ELR (cell line): ENCODE measurements at places on chromosomes 3 and 15.

DNA sequence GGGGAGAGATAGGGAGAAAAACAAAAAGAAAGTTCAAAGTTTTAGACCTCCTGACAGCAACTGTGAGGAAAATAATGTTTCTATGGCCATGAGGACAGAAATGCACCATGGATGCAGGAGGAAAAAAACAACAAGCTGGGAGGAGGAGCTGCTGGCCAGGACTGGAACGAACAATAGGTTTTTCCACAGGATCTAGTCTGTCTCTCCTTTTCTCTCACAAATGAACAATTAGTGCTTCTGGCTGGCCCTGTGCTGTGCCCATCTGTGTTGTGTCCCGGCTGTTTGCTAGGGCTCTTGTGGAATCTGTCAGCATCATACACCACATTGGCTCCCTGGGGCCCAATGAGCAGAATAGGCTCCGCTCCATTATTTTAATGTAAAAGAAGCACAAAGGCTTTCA lies 15.2 kb downstream of the GK5 start:
- no peak for DNase-seq

DNA sequence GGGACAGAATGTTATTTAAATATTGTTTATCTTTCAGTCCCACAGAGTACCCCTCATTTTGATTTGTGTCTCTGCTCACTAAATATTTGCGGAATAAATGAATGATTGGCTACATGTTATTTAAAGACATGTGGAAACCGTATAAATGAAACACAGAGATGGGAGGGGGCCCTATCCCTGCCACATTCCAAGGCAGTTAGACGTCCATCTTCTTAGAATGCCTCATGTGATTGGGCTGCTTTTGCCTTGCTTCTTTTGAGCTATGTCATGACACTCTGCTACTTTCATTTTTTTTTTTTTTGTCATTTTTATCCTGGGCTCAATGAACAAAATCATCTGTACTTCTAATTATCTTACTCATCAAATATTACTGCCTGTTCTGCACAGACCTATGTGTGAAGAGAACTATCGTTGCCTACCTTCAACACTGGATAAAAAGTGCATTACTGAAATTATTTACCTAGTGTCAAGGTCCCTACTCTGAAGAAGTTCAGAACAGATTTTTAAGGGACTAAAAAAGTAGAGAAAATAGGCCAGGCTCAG lies 83.9 kb upstream of the FAM98B start:
- DNase-seq: no peak

GRCh38 chr3:171873580-171873979 lies 30.4 kb downstream of the TMEM212 start:
- peak; percentile 89 for DNase-seq

- DNase-seq: no peak
Measured at GRCh38 chr3:31440878-31441277, 91.8 kb upstream of the STT3B start.

- peak; percentile 58 for DNase-seq
Measured at GRCh38 chr3:131591394-131592014, 88.7 kb upstream of the MRPL3 start.

- DNase-seq: no peak
Measured at GRCh38 chr3:50241163-50241562, 5.2 kb downstream of the GNAI2 start.

- no peak for DNase-seq
Measured at GRCh38 chr3:137687181-137687879, 76.8 kb upstream of the SOX14 start.

GRCh38 chr3:114115143-114115542 lies 58.6 kb downstream of the QTRT2 start:
- no peak for DNase-seq

- DNase-seq: no peak
Measured at GRCh38 chr15:45794712-45795439, 160.0 kb downstream of the SQOR start.

GRCh38 chr3:124461838-124462632 lies 268.2 kb upstream of the UMPS start:
- DNase-seq: no peak

DNA sequence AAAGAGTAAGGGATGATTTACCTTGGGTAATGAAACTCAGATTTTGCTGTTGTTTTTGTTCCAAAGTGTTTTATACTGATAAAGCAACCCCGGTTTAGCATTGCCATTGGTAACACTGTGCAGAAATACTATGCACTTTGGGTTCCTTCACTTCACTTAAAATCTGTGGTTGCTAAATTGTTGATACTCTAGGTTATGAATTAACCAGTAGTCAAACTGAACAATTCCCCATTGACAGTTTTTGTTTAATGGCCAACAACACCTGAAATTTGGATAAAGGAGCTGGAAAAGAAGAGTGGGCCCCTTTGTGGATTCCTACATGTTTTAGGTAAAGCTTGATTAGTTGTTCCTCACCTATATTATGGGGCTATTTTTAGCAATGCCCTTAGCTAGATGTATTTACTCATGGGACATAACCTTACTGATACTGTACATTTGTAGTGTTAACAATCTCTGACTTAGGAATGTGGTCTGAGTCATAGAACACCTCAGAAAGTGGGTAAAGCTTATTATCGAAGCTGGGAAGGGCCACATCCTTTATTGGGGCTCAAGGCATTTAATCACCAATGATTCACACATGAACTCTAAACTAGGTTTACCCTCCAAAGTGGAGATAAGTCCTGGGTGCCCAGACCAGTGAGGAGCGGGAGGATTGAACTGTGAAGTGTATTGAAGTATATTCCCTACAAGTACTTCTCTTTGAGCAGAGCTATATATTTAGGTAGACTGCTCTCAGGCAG lies 29.5 kb upstream of the THRB start:
- peak; percentile 60 for DNase-seq

DNA sequence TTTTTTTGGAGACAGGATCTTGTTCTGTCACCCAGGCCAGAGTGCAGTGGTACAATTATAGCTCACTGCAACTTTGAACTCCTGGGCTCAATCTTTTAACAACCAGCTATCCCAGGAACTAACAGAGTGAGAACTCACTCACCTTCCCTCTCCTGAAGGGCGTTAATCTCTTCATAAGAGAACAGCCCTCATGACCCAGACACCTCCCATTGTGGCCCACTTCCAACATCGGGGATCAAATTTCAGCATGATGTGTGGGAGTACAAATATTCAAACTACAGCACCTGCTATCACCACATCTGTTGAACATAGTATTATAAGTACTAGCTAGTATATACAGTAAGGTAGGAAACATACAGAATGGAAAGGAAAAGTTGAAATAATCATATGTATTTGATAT lies 132.5 kb downstream of the DOCK3 start:
- no peak for DNase-seq

GRCh38 chr3:88000853-88001252 lies 58.0 kb downstream of the CGGBP1 start:
- DNase-seq: no peak

DNA sequence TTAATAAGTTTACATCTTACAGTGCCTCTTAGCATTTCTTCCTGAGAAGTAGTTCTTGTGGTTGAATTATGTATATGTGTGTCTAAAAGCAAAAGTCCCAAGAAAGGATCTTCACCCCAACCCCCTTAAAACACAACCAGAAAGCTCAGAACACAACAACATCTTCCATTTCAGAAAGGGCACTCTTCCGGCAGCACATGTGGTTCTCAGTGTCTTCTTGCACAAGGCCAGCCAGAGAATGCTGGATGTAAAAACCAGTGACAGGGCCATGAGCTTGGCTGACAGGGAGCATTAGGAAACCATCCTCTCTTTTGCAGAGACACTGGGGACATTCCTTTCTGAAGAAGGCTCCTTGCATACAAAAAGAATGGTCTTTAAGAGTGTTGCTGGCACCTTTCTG lies 45.0 kb downstream of the EEFSEC start:
- no peak for DNase-seq

GRCh38 chr3:112464264-112464663 lies 35.0 kb downstream of the BTLA start:
- DNase-seq: no peak

- DNase-seq: no peak
Measured at GRCh38 chr3:20914310-20914709, 728.3 kb upstream of the SGO1 start.

DNA sequence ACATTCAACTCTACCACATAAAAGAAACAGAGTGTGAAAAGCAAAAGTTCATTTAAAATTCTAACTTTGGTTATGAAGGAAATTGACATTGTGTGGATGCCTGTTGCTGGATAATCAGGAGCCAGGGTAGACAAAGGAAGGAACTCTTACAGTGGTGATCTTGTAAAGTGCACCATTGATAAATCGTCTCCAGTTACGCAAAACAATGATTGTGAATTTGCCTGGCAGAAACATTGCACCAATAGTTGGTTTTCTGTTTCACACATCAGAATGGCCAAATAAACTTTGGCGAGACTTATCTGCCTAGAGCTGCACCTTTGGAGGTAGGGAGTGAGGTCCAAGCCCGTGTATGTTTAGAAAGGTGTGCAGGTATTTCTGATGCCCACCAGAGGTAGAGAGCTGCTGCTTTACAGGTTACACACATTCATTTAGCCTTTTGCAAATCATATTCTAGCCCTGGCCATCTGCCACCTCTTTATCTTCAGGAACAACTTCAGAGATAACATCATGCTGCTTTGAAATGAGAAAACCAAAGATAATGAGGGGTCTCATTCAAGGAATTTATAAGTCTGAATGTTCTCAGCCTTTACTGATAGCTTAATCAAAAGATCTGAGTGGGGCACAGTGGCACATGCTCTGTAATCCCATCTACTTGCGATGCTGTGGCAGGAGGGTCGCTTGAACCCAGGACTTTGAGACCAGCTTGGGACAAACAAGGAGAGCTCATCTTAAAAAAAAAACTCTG lies 47.4 kb upstream of the P3H2 start:
- no peak for DNase-seq
